ENCODE measurements at places on chromosomes 13 and 19. TPM values are rescaled to one million over a fixed set of nuclear protein-coding genes. Genes with fewer than 3 reads are reported as not detected.

Gene LAIR1
- total RNA-seq = 9.9 TPM

Gene ERFL
- 1.7 TPM for total RNA-seq

Gene DHPS
- 193 TPM for total RNA-seq

Gene PDCD2L
- 18.0 TPM for total RNA-seq

Measured in activated naive CD4-positive, alpha-beta T cell treated with anti-CD3 and anti-CD28 coated beads, Interleukin-2, amount 50 U/mL, for 72 hours (primary cell).